ENCODE measurements at places on chromosomes 13 and 19.

DNA sequence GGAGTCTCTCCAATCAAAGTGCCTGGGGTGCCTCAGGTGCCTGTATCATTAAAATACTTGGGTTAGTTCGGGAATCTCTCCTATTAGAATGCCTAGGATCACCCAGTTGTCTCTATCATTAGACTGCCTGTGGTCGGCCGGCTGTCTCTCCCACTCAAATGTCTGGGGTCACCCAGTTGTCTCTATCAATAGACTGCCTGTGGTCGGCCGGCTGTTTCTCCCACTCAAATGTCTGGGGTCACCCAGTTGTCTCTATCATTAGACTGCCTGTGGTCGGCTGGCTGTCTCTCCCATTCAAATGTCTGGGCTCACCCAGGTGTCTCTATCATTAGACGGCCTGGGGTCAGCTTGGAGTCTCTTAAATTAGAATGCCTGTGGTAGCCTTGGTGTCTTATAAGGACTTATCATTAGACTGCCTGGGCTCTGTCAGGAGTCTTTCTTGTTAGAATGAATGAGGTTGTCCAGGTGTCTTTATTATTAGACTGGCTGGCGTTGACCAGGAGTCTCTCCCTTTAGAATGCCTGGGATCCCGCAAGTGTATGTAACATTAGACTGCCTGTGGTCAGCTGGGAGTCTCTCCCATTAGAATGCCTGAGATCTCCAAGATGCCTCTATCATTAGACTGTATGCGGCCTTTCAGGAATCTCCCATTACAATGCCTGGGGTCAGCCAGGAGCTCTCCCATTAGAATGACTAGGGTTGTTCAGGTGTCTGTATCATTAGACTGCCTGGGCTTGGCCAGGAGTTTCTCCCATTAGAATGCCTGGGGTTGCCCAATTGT lies 1555.5 kb downstream of the UQCRFS1 start:
- DNase-seq, result no peak

DNA sequence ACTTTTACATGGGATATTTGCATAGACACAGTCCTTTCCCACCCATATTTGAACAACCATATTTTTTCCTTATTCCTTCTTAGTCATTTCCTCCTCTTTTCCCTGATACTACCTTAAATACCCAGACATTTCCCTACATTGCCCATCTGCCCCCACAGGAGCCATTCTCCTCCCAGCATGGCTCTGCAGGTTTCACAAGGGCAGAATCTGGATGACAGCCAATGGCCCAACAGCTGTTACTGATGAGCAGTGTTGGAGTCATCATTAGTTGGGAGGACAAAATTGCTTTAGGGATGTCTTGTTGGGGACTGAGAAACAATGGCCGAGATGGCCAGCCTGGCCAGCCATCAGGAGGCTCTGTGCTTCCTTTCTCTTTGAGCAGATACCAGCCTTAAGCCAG lies 209.5 kb downstream of the KLF5 start:
- peak; percentile 32 for DNase-seq

DNA sequence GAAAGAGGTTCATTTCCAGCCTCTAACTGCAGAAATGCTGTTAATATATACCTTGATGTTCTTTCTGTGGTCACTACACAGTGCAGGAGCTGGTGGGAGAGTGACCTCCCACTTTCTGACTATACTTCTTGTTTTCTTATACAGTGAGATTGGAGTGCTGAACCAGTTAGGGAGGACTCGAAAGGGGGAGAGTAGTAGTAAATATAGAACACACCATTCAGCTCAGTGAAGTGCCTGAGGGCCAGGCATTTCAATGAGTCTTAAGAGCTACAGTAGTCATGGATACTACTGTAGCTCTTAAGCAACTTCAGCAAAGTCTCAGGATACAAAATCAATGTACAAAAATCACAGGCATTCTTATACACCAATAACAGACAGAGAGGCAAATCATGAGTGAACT lies 372.9 kb downstream of the MTUS2 start:
- no peak for DNase-seq

DNA sequence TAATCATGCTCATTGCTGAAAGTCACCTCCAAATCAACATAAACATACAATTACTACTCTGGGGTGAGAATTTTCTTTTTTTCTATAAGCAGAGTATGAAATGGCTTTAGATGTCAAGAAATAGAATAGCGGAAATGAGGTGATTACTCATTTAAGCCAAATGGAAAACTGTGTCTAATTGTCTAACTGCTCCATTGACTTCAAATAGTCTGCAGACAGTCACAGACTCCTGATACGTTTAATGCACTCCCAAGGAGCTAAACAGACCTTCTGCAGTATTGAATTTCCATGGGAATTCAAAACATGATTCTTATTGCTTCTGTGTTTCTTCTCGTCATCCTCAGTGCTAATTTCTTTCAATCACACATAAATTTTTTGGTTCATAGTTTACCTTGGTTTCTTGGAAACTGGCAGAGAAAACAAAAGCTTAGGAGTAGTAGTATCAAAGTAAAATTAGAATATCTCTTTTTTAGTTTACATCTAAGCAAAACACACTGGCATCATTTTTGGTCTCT lies 865.2 kb upstream of the SLC10A2 start:
- DNase-seq, result no peak

DNA sequence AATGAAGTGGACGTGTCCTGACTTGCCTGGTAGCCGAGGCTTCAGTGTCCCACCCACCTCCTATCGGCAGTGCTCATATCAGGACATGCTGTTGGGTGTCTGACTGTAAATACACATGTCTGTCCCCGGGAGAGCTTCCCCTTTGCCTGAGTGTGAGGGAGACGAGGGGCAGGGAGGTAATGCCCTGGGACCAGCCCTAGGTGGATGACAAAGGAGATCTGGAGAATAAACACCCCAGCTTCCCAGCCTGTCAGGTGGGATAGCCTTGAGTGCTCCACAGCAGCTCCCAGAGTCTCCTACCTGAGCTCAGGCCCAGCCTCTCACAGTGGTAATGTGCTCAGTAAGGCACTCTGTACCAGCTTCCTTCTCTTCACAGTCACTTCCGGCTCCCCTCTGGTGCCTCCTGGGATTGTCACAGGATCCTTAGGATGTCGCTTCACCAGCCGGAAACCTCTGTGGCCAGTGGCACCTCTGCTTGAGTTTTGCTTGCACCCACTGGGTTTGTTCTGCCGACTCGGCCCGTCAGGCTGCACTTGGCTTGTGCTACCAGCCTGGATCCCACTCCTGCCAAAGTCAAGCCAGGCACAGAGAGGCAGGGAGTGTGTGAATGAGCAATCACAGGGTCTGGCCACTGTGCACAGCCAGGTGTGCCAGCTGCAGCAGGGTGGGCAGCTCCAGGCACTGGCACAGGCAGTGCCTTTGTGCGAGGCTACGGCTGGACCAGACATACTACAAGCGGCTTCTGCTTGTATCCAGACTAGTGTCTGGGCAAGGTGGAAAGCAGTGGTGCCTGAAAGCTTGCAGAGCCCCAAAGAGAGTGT lies 54.4 kb upstream of the RGCC start:
- no peak for DNase-seq

DNA sequence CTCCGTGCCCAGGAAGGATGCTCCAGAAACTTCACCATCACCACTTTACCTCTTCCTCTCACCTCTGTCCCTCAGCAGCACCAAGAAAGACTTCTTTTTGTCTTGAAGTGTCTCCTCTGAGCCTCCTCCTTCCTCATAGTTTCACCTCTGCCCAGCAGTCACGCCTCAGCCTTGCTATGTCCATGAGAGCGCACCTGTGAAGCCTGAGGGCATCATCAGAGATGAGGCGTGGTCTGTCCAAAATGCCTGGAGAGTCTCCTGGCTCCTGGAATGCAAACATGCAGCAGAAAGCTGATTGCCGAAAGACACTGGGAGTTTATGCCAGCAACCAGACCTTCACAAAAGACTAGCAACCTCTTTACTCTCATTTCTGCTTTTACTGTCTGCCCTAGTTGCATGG lies 336.6 kb downstream of the TEX29 start:
- no peak for DNase-seq

DNA sequence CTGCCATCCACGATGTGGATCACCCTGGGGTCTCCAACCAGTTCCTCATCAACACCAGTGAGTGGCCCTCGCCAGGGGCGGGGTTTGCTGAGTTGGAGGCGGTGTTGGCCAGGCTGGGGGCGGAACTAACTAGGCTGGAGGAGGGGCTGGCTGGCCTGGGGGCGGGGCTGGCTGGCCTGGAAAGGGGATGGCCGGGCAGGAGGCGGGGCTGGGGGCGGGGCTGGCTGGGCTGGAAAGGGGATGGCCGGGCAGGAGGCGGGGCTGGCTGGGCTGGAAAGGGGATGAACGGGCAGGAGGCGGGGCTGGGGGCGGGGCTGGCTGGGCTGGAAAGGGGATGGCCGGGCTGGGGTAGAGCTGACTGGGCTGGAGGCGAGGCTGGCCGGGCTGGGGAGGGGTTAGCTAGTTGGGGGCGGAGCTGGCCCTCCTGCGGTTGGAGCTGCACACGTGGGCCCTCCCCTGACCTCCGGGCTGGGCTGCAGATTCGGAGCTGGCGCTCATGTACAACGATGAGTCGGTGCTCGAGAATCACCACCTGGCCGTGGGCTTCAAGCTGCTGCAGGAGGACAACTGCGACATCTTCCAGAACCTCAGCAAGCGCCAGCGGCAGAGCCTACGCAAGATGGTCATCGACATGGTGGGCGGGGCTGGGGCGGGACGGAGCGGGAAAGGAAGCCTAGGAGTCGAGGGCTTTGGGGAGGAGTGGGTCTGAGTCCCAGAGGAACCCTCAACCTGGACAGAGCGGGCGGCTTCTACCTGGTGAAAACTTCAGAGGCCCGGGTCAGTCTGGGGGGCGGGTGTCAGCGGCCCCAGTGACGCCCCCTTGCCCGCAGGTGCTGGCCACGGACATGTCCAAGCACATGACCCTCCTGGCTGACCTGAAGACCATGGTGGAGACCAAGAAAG lies 41.0 kb downstream of the PDE4A start:
- peak; percentile 78 for DNase-seq

All from RPMI8226 (cell line).